ENCODE measurements at places on chromosomes 1 and 21.

- no peak for DNase-seq
Observed at GRCh38 chr21:19981938-19982337, 1016.3 kb upstream of the NCAM2 start.

GRCh38 chr1:224544346-224545110 is 71.6 kb upstream of the CNIH3 start:
- DNase-seq, result no peak

DNA sequence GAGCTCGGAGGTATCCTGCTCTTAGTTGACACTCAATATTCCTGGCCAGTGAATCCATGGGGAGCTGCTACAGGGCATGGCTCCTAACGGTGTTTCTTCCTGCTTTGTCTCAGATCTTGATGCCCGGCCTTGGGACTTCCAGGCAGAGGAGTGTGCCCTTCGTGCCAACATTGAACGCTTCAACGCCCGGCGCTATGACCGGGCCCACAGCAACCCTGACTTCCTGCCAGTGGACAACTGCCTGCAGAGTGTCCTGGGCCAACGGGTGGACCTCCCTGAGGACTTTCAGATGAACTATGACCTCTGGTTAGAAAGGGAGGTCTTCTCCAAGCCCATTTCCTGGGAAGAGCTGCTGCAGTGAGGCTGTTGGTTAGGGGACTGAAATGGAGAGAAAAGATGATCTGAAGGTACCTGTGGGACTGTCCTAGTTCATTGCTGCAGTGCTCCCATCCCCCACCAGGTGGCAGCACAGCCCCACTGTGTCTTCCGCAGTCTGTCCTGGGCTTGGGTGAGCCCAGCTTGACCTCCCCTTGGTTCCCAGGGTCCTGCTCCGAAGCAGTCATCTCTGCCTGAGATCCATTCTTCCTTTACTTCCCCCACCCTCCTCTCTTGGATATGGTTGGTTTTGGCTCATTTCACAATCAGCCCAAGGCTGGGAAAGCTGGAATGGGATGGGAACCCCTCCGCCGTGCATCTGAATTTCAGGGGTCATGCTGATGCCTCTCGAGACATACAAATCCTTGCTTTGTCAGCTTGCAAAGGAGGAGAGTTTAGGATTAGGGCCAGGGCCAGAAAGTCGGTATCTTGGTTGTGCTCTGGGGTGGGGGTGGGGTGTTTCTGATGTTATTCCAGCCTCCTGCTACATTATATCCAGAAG is 16.7 kb downstream of the ALX3 start:
- DNase-seq, result peak; percentile 76

- no peak for DNase-seq
Observed at GRCh38 chr1:6267686-6268322, 6.9 kb upstream of the GPR153 start.

DNA sequence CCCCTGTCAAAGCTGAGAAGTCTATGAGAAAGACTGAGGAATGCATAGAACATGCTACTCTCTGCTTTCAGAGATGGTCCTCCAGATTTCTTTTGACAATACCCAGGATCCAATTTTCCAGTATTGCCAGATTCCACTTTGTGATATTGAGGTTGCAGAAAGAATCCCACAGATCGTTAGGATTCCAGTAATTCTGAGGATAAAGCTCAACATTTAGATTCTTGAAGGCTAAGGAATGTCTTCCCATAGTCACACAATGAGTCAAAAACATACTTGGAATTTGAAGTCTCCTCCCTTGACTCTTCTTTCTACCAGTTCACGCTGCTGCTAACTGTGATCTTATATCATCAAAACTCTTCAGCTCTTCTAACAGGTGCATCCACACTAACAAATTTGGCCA is 57.1 kb downstream of the TNFSF18 start:
- DNase-seq, result no peak

DNA sequence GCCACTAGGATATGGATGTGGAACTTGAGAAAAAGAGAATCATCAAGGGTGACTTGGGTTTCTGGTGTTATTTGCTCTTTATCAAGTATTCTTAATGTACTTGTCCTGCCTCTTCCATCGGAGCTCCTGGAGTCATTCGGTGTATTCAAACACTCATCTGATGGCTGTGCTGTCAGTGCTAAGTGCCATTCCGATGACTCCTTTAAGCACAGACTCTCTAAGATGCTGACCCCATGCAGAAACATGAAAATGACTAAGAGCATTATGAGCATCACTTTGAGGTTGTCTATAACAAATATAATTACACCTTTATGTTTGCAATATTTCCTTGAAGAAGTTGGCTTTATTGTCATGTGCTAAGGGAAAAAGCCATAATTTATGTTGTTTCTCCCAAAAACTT is 11.3 kb upstream of the RPL5 start:
- DNase-seq, result no peak

GRCh38 chr1:88891951-88892340 is 579 bp upstream of the GTF2B start:
- no peak for DNase-seq

DNA sequence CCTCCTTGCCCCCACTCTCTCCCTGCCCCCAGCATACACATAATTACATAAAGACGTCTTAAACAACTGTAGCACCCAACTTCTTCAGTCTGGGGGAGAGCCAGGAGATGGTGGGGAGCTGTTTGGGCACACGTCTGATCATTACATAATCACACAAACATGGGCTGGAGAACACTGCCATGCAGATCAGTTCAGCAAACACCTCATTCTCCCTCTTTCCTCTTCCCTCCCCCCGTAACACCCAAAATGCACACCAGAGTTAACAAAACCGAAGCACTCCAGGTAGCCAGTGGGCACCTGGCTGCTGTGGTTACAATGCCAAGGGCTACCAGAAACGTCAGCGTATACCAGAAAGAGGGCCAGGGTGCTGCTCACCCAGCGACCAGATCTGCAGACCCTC is 1.6 kb downstream of the HIVEP3 start:
- no peak for DNase-seq

- no peak for DNase-seq
Observed at GRCh38 chr1:119732465-119733168, 20.9 kb downstream of the PHGDH start.

DNA sequence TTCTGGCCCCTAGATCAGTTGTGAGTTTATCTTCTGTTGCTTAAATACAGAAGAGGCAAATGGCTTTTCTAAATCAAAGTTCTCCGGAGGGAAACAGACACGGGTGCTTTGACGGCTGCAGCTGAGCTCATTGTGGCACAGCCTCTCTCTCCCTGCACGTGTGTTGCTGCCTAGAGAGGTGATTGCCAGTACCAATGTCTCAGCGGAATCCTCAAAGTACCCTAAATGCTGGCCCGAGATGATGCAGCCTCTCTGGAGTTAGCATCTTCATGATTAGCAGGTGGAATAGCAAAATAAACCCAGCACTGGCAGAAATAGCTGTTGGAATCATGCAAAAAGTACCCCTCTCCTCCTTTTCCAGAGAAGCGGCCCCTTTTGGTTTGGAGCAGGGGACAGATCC is 192.2 kb downstream of the PRDM2 start:
- no peak for DNase-seq

GRCh38 chr21:17089091-17089491 is 423.8 kb upstream of the CXADR start:
- no peak for DNase-seq

GRCh38 chr1:192889082-192889481 is 80.2 kb downstream of the RGS2 start:
- no peak for DNase-seq

- DNase-seq, result peak; percentile 71
Observed at GRCh38 chr1:168386949-168387586, 106.4 kb downstream of the TBX19 start.
